ENCODE measurements at places on chromosomes 5 and 9.

- DNase-seq = no peak
Observed at GRCh38 chr5:1778138-1779020, 21.3 kb downstream of the MRPL36 start.

- DNase-seq = no peak
Observed at GRCh38 chr9:73558471-73558870, 406.8 kb downstream of the ANXA1 start.

DNA sequence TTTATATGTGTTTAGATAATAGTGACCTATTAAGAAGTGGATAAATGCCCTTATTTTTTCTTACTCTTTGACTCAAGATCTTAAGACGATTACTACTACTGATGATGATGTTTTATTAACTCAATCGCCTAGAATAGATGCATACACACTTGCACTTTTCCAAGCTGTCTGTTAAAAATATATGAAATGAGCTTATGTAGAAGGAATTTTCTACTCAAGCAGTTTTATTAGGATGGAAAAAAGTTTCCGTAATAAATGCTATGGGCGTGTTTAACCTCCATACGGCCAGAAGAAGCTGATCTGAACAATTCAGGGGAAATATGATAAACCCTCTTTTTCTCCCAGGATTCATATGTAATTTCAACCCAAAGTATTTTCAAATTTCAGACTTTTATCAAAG, 455.7 kb upstream of the MPDZ start:
- no peak for DNase-seq

DNA sequence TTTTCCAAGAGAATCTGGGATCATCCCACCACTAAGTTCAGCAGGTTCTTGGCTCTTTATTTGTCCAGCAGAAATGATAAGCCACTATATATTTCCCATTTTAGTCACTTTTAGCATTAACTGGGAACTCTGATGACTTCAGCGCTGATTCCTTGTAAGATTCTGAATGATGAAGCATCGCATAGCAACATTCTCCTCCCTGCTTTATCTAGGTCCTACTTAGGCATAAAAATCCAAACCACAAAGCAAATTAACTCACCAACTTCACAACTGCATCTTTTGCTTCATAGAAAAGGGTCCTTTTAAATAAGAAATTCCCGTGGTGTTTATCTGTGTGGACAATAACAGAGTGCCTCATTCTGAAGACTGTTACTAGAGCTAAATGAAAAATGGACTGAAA, 203.9 kb downstream of the SAXO1 start:
- DNase-seq = no peak

DNA sequence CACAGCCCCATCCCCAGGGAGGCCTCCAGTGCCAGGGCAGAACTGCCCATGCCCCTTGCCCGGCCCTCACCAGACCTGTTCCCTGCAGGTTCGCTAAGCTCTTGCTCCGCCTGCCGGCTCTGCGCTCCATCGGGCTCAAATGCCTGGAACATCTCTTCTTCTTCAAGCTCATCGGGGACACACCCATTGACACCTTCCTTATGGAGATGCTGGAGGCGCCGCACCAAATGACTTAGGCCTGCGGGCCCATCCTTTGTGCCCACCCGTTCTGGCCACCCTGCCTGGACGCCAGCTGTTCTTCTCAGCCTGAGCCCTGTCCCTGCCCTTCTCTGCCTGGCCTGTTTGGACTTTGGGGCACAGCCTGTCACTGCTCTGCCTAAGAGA, 110.1 kb downstream of the RXRA start:
- DNase-seq = no peak

DNA sequence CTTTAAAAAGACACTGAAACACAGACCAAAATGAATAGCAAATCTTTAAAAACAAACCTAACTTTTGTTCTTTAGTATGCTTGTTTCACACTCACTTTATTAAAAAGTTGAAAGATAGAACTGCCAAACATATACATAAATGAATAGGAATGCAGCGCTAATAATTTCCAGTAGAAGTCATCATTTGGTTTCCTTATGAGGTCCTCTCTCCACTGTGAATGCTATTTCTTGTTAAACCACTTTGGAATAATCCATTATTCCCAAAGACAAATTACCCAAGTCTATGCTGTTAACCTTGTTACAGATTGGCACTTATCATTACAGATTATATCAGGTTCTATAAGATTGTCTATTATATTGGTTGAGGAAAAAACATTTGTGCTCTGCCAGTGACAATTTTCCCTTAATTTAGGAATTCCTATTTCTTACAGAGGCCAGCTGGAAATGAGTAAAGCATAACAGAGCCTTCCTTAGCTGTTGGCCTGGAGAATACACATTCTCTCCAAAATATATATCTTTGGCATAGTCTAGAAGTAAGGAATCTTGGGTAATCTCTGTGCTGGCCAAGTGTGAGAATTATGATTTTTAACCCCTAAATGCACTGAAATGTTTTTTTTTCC, 29.3 kb upstream of the MINAR2 start:
- DNase-seq = no peak

DNA sequence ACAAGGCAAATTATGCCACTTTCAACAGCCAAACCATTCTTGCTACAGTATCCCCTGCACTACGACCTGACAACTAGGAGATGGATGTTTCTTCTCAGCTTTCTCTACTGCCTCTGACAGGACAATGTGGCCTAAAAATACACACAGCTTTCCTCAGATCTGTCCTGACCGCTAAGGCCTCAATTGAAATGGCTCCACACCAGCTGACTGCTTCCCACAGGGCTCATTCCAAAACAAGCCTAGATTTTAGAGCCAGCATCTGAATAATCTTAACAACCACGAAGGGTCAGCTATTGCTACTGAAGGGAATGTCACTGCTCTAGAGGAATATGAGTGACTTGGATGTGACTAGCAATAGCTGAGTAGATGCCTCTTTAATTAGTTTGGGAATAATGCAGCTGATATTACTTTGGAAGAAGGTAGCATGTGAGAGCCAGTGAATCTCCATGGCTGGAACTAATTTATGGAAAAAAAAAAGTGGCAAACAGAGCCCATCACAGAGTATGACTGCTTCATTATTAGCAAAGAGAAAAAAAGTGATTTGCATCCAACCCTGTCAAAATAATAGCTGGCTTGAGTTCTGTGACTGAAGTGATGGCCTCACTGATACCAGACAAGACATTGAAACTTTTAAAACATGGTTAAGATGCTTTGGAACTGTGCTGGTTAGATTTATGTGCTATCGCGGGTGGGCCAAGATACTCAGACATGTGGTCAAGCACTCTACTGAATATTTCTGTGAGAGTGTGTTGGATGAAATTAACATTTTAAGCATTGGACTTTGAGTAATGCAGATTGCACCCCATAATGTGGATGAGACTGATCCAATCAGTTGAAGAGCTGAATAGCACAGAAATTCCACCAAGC, 450.2 kb downstream of the NR2F1-AS1 start:
- no peak for DNase-seq

- no peak for DNase-seq
Observed at GRCh38 chr5:1393571-1394501, 48.9 kb upstream of the CLPTM1L start.

DNA sequence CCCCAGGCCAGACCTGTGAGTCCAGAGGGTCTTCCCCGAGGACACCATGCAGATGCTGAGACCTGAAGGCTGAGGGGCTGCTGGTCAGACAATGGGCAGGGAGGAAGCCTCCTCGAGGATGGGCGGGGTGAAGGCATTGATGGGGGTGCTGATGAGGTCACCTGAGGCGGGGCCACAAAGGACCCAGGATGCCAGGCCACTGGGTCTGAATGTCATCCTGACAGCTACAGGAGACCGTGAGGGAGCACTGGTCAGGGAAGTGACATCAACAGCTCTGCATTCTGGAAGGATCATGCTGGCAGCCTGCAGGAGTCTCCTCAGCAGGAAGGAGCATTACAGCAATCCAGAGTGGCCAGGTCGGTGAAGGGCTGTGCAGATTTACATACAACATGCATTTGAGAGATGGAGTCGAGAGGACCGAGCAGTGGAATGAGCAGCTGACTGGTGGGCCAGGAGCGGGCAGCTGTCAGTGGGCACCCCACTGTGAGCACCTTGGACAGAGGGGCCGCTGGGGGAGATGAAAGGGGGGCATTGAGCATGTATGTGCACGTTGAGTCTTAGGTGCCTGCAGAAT, 77.7 kb upstream of the ADAMTS2 start:
- DNase-seq = no peak

DNA sequence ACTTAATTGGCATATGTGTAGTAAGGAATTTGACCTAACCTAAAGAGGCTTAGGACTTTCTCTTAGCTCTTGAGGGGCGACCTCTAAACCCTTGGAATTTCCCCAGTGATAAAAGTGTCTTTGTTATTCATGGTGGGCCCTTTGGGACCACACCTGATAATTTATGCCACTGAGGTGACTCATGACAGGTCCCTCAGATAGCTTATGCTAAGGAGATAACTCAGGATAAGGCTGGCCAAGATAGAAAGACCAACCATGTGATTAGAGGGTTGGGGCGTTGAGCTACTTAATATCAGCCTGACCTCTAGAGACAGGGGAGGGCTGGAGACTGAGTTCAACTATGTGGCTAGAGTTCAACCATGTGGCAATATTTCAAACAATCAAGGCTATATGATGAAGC, 218.1 kb downstream of the AP3B1 start:
- no peak for DNase-seq

DNA sequence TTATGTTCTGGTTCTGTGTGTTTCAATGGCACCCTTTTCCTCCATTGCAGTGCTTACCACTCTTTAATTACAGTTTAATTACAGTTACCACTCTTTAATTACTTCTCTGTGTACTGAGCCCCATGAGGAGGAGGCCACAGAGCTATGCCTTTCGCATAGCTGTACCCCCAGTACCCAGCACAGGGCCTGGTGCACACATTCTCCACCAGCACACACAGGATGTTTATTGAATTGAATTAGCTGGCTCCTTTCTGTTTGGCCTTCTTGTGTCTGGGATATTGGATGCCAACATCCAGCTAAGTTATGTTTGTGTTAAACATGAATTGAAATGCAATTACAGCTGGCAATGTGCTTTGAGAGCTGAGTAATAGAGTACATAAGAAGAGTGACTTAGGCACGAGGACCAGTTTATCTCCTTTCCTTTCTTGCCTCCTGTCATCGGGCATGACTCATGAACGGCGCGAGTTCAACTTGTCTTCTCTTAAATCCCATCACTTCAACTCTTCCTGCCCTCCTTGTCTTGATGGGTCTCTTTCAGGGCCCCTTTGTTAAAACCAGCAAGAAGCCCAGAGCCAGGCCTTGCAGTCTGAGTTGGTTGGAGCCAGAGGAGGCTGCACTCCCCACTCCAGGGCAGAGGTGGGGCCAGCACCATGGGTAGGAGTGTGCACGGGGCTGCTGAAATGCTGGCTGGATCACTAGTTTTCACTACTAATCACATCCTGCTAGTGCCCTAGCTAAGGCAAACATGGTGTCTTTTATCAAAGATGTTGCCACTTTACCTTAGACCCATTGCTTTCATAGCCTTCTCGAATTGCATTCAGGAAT, 37.4 kb downstream of the MVB12B start:
- no peak for DNase-seq

GRCh38 chr5:175253597-175253996, 190.4 kb downstream of the DRD1 start:
- no peak for DNase-seq

- DNase-seq = no peak
Observed at GRCh38 chr9:113129884-113130283, 20.9 kb upstream of the SLC31A2 start.

GRCh38 chr9:4596165-4596922, 65.8 kb upstream of the PLPP6 start:
- peak; percentile 69 for DNase-seq

DNA sequence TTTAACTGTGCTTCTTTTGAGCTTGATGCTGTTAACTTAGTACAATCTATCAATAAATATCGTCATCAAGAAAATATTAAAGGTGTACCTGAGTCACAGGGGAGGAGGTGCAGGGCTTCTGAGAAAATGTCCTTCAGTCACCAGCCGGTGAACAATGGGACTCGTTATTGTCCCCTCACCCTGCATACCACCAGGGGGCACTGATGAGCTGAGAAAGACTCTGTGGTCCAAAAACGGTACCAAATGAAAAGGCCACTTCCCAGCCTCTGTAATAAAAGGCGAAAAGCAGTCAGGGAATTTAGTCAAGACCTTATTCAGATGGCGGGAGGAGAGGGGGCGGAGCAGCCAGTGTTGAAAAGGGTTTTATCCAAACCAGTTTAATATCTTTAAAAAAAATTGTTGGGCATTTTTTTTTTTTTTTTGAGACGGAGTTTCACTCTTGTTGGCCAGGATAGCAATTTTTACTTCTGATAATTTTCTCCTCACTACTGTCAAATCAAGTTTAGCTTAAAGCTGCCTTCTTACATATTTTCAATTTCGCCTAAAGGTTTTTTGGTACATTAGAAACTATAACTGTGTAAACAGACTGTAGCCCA, 271.9 kb upstream of the ADAMTS16 start:
- no peak for DNase-seq

DNA sequence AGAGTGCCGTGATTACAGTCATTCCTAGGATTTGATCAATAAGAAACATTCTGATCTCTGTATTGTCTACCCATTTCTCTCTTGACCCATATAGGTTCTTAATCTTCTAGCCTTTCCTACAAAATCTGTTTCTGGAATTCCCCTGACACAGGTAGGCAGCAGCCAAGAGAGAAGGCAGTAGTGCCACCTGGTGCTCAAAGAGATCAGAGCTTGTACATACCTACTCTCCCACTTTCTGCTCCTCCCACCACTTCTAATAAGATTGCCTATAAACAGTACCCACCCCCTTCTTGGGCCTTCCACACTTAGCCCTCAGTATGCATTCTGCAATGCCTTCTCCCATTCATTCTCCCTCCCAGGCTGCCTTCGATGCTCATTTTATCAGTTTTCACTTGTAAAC, 117.4 kb upstream of the RORB start:
- DNase-seq = no peak

GRCh38 chr5:97618721-97619120, 435.7 kb upstream of the RIOK2 start:
- no peak for DNase-seq

DNA sequence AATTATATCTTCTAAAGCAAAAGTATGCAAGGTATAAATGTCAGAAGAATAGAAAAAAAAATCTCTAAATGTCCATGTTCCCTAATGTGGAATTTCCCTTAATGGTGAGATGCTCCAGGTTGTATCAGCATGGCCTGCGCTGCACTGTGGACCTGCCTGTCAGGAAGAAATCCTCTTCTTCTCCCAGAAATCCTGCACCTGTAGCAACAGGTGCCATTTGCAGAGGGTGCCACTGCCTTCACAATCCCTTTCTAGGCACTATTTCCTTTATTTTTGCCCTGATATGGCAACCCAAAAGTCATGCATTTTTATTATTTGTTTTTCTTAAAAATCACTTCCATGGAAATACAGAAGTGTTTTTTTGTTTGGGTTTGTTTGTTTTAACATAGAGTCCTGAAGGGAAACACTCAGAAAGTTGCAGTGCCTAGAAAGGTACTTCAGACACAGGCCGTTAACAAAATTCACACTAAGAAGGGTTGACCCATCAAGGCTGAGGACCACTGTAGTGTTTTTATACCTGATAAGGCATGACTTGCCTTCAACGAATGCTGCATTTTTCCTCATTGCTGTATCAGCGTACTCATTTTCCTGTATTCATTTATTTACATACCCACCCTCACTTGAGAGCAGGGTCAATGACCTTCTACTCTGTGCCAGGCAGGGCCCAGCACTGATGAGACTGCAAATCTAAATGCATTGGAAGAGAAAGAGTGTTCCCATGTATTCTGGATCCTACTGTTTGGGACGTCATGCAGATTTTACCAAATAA, 177.8 kb downstream of the SNX18 start:
- no peak for DNase-seq
